ENCODE measurements at places on chromosomes 12 and 14.
A peak's percentile ranks its signal among the peaks of the same experiment; 100 is the strongest.

GRCh38 chr14:64830961-64831360, 48.7 kb downstream of the SPTB start:
- DNase-seq = no peak

GRCh38 chr12:101746196-101746595, 6.9 kb upstream of the SYCP3 start:
- no peak for DNase-seq

GRCh38 chr12:6369916-6370575, 5.3 kb downstream of the SCNN1A start:
- no peak for DNase-seq

GRCh38 chr14:22908601-22909000, 10.3 kb downstream of the RBM23 start:
- no peak for DNase-seq

DNA sequence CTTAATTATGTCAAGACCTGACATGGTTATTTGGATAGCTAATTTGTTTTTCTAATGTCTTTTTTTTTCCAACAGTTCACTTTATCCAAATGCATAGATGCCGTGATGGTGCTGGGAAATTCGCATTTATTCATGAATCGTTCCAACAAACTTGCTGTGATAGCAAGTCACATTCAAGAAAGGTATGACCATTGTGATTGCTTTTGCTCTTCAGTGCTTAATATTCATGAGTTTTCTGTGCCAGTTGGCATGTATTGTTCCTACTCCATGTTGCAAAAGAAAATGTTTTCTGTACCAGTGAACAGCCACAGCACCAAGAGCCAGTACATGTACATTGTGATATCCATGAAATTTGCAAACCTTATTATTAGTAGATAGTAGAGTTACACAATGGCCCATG, 11.8 kb downstream of the GTF2H3 start:
- no peak for DNase-seq

DNA sequence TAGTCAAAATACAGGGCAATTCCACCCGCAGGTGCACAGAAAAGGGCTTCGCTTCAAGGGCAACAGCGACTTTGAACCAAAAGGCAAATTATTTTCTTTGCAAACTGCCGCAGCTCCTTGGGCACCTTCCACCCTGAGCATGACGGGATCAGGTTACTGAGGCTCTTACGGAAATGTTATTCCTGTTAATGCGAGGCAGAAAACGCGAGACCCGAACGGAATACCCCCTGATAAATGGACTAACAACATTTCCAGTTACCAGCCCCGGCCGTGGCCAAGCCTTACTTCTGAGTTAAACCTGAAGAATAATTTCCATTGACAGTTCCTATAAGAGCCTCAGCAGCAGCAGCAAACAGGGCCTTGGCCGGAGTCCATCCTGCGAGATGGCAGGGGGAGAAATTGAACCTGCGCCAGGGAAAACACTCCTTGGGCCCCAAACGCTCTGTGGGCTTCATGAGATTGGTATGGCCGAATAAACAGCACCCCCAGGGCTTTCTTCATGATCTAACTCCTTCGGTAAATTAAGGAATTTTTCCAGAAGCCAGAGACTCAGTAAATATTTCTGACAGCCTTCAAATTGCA, 70.0 kb upstream of the DICER1 start:
- no peak for DNase-seq

DNA sequence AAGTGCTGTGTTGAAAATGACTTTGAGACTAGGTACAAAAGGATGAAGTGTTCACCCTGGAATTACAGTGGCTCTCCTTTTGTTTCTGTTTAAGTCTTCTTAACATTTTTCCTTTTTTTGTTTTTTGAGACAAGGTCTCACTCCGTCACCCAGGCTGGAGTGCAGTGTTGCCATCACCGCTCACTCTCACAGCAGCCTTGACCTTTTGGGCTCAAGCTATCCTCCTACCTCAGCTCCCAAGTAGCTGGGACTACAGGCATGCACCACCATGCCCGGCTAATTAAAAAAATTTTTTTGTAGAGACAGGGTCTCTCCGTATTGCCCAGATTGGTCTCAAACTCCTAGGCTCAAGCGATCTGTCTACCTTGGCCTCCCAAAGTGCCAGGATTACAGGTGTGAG, 20.1 kb downstream of the ERC1 start:
- no peak for DNase-seq

DNA sequence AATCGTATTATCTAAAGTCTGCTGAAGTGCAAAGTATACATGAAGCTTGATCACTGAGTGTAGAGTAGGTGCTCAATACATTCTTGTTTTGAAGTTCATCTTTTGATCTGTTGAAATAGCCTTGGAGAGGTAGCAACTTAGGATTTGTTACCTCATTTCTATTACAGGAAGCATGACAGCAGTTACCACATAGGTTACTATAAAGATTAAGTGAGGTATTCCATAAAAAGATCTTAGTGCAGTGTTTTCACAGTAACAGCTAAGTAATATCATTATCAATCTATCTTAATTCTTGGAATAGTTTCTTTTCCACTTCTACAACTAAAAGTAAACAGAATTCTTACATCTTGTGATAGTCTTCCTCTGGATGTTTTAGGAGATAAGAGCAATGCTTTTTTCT, 50.9 kb downstream of the BTBD7 start:
- DNase-seq = no peak

GRCh38 chr12:45989721-45990467, 480 bp downstream of the SCAF11 start:
- DNase-seq = peak; percentile 71

GRCh38 chr14:93114713-93115068, 1.0 kb downstream of the ITPK1 start:
- no peak for DNase-seq

GRCh38 chr14:100018482-100018881, 46.7 kb upstream of the EVL start:
- DNase-seq = no peak

- peak; percentile 7 for DNase-seq
These were observed 198.7 kb downstream of the SYT1 start for GRCh38 chr12:79063258-79063657.

DNA sequence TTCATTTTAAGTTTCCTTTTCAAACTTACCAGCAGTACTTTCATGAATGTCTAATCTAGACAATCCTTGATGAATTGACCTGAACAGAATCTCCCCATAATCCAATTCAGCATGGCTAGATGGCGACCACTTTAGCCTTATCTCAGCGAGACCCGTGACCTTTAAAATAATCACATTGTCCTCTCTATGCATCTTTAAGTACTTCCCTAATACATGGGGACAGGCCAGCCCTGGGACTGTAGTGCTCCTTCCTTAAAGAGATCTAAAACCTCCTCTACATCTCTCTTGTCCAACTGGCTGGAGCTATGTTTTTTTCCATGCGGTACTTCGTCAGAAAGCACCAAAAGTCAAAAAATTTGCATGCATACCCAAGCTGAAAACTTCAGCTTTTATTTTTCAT, 746.0 kb downstream of the VRK1 start:
- no peak for DNase-seq

DNA sequence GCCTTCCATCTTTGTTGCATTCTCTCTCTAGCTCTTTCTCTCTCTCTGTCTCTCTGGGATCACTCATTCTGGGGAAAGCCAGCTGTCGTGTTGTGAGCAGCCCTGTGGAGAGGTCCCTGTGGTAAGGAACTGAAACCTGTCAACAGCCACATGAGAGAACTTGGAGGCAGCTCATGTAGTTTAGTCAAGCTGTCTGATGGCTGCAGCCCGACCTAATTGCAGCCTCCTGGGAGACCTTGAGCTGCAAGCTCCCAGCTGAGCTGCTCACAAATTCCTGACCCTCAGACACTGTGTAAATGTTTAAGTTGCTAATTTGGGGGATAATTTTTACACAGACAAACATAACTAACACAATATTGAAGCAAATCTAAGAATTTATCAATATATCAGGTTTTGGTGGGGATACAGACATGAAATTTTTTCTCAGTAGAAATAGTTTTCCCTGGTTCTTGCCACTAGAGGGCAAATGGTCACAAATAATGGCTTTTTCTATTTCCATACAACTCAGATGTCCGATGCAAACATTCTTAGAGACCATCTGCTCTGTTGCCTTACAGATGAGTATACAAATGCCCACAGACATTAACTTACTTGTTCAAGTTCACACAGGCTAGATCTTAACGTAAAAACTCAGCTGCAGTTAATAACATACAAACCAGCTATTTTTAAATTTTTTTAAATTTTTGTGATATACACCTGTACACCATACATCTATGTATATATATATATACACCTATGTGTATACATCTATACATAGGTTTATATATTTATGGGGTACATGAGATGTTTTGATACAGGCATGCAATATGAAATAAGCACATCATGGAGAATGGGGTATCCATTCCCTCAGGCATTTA, 15.5 kb upstream of the KRR1 start:
- DNase-seq = peak; percentile 43

DNA sequence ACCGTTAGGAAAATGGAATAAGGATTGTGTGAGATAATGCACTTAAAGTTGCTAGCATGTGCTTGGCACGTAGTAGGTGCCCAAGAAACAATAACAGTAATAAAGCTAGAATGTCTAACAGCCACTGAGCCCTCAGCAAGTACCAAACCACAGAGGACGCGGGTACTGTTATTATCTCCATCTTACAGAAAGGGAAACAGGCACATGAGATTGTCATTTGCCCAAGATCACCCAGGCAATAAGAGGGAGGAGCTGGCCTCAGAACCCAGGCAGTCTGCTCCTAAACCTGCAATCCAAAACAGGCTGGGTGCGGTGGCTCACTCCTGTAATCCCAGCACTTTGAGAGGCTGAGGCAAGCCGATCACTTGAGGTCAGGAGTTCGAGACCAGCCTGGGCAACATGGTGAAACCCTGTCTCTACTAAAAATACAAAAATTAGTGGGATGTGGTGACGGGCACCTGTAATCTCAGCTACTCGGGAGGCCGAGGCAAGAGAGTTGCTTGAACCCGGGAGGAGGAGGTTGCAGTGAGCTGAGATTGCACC, 5.1 kb upstream of the SDS start:
- no peak for DNase-seq

DNA sequence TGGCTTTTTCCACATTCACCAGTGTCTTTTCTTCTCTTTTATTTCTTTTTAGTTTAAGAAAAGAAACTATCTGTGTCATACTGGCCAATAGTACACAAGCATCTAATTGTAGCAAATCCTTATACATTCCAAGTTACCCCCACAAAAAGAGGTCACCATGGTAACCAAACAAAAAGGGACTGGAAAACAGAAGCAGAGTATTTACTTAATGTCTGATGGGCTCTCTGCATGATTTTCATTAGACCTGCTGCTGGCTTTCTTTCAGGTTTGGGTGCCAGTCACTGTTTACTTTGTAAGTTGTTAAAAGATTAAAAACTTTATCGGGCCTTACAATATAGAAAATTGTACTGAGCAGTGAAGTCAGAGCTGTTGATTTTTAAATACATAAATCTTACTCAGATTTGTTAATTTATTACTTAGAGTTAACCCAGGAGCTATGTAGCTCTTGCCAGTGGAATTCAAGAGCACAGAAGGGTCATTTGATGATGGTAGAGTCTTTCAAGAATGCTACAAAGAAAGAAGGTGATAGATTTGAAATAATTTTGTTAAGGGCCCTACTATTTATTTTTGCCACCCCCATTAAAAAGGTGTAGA, 123.9 kb downstream of the BRMS1L start:
- DNase-seq = no peak

DNA sequence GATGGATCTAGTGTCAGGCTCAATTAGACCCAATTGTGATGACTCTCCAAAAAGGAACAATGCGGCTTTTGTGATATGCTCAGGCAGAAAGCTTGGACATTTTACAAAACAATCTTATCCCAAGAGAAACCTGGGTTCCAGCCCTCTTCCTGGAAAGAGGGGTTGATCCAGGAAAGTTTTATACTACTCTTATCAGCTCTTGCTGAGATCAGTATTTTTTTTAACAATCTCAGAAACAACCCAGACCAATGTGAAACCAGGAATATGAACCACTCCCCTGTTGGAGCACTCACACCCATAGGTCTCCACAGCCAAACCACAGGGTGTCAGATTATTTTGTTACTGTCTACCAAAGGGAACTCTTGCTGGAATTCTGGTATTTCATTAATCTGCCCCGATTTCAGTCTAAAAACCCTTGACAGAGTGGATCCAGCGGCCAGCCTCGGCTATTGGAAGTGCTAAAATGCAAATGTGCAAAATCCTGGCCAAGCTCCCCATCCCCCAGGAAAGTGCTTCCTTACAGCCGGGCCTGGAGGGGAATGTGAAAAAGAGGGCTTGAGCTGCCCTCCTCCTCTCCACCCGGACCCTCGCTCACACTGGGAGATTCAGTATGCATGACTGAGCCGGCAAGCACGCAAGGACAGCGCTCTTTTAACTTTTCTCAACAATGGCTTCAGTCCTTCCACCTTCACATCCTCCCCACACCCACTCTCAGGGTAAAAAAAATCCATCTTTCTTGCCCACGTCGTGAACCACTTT, 4.0 kb downstream of the FBXL14 start:
- DNase-seq = no peak

GRCh38 chr12:46435625-46436024, 63.1 kb upstream of the SLC38A2 start:
- DNase-seq = no peak

- DNase-seq = no peak
These were observed 53.3 kb upstream of the ETV6 start for GRCh38 chr12:11596141-11596540.

DNA sequence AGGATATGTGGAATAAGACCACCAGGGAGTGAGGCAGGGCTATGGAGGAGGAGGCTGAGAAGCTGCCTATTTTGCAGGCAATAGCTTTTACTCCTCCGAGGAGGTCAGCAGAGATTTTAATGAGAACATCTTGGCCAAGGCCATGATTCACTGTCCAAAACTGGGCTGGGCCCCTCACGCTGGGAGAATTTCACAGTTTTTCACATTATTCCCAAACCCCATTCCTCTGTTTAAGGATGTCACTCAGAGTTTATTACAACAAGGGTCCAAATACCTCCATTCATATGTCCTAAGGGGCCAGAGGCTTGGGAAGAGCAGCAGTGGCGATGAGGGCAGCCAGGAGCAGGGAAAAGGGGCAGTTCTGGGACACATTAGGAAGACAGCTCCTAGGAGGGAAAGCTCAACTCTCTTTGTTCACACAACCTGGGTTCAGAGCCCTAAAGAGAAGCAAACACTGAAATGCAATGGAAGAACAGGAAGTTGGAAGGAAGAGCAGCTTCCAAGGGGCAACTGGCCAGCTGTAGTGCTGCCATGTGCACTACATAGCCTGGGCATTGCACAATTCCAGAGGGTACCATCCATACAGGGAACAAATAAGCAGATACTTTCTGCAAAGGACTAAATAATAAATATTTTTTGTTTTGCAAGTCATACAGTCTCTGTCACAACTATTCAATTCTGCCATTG, 283.2 kb downstream of the NUAK1 start:
- DNase-seq = no peak

GRCh38 chr14:98230411-98230810, 1041.6 kb downstream of the BCL11B start:
- no peak for DNase-seq

GRCh38 chr14:49621114-49621881, 699 bp downstream of the MGAT2 start:
- peak; percentile 44 for DNase-seq

GRCh38 chr12:2172491-2173214, 119.9 kb downstream of the CACNA1C start:
- no peak for DNase-seq
